HL-60 (cell line): ENCODE measurements at places on chromosomes 16 and 17.
A peak's percentile ranks its signal among the peaks of the same experiment; 100 is the strongest.

DNA sequence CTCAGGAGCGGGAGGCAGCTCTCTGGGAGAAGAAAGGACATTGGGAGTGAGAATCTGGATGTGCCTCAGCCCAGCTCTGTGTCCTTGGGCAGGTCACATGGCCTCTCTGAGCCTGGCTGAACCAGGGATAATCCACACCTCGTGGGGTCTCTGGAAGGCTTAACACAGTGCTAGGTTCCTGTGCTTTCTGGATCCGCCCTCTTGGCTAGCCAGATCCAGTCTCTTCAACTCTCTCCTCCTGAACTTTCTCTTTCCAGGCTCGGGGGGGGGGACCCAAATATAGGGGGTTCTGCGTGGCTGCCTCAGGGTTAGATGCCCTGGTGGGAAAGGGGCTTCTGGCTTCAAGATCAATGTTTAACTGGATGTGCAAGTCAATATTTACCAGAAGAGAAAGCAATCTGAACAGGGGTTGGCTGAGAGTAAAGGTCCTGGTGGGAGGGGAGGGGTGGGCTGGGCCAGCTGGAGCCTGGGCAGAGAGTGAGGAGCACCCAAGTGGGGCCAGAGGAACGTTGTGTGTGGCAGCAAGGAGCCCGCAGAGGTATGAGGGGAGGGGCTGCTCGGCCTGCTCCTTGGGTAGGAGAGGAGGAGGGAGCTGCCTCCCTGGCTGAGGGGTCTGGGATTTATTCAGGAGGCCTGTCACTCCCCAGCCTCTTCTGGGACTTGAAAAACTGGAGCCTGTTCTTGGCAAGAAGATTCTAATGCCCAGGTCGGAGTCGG lies at the start of gene SERPINF2:
Gene SERPINF2, plus strand, starts transcription at position 501 of the 717 bp plus-strand sequence. CDS start 2,125 bp downstream, outside the sequence.
- DNase-seq = no peak

DNA sequence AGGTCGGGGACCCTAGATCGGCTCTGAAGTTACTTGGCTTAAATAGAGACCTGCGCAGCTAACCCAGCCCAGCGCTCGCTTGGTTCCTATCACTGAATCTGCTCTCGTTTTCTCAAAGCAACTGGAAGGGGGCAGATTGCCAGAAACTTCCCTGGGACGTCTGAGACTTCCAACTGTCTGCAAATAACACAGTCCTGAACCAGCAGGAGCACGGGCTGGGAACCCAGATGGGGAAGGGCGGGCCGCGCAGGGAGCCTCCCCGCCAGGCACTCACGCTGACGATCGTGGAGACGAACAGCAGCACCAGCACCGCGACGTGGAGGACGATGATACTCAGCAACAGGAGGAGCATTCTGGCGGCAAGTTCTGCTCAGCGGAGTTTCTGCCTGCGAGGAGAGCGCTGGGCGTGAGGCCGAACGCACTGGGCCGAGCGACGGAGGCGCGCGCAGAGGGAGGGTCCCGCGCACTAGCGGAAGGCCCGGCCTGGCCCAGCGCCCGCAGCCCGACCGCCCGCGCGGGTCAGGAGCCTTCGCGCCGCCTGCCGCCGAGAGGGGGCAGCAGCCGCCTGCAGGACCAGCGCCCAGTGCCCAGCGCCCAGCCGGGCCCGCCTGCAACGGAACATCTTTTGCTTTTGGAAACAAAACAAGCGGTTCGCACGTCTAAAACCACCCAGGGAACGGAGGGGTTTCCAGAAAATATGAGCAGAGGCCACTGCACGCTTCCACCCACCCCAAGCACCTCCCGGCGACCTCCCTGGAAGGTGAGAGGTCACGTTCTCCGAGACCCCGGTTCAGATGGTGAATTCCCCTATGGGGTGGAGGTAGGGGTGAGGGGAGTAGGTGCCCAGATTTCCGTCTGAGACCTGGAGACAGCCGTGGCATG lies 4.5 kb downstream of the PMP22 start:
- DNase-seq = peak; percentile 28

DNA sequence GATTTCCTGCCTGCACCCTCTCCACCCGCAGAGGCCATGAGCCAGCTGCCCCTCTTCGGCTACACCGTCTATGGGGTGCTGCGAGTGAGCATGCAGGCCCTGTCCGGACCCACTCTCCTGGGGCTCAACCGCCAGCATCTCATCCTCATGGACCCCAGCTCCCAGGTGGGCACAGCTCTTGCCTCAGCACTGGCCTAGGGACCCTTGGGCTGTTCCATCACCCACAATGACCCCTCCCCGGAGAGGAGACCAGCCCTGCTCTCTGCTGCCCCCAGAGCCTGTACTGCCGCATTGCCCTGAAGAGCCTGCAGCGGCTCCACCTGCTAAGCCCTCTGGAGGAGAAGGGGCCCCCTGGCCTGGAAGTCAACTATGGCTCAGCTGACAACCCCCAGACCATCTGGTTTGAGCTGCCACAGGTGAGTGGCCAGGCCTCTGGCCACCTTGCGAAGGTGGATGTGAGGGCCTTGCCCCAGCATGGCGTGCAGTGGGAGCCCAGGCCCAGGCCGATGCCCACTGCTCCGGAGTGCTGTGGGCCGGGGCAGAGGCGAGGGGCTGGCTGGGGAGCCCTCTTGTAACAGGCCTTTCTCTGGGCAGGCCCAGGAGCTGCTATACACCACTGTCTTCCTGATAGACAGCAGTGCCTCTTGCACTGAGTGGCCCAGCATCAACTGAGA lies 7.3 kb upstream of the SMIM5 start:
- no peak for DNase-seq

DNA sequence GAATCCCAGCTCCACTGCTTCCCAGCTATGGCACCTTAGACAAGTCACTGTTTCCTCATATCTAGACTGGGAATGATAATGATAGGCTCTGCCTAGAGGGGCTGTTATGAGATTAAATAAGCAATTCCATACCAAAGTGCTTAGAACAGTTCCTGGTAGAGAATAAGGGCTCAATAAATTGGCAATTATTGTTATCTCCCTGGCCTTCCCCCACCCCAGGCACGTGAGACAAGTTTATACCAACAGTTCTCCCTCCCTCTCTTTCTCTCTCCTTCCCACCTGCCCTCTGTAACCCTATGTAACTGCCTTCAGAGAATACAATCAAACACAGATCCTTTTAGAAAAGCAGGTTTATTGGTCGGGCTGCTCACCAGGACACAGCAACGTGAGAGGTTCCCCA lies 13.9 kb upstream of the STAT3 start:
- no peak for DNase-seq

DNA sequence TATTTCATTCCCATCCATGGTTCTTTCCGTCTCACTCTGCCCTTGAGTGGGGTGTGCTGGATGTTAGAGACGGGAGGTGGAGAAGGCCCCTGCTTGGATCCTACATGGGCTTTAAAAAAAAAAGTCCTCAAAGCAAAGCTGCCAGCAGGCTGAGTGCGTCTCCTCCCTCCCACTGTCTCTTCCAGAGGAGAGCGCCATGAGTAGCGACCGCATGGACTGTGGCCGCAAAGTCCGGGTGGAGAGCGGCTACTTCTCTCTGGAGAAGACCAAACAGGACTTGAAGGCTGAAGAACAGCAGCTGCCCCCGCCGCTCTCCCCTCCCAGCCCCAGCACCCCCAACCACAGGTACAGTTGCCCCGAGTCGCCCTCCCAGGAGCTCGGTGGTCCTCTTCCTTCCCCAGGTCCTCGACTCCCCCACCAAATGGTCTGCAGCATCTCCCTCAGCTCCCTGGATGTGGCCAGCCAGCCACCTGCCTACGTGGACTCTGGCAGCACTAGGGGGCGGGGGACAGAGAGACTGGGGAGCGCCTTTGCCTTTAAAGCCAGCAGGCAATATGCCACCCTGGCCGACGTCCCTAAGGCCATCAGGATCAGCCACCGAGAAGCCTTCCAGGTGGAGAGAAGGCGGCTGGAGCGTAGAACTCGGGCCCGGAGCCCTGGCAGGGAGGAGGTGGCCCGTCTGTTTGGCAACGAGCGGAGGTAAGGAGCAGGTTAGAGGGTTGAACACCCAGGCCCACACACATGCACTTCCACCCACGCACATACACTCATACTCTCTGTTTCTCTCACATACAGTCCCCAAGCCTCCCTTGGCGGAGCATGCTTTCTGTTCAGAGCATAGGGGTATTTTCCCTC lies 68.2 kb downstream of the PLD6 start:
- DNase-seq = no peak

DNA sequence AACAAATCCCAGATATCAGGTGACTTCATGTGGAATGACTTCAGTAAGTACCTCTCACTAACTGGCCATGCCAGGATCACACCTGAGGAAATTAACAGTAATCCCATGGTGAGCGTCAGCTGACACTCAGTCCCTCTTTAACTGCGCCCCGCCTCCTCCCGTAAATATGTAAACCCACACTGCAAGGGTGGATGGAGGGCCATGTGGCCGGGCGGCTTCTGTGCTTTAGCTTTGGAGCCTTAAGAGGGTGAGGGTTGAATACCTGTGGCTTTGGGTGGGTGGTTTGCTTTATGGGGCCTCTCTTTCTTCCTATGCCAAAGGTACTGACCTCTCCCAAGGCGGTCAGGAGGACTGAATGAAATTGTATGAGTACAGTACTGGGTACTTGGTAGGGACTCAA lies 141.7 kb downstream of the MRM1 start:
- DNase-seq = no peak

GRCh38 chr16:57871456-57871855 lies 69.2 kb upstream of the KIFC3 start:
- DNase-seq = no peak

GRCh38 chr16:84141143-84141670 lies 3.8 kb downstream of the HSDL1 start:
- DNase-seq = no peak

DNA sequence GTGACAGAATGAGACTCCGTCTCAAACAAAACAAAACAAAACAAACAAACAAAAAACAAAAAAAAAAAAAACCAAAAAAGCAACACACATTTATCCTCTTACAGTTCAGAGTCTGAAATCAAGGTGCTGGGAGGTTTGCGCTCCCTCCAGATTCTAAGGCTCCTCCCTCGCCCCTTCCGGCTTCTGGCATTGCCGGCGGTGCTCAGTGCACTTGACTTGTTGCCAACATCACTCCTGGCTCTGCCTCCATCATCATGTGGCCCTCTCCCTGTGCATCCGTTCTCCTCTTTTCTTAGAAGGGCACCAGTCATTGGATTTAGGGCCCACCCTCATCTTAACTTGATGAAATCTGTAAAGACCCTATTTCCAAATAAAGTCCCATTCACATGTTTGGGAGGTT lies 73.8 kb downstream of the RBFOX3 start:
- DNase-seq = no peak

DNA sequence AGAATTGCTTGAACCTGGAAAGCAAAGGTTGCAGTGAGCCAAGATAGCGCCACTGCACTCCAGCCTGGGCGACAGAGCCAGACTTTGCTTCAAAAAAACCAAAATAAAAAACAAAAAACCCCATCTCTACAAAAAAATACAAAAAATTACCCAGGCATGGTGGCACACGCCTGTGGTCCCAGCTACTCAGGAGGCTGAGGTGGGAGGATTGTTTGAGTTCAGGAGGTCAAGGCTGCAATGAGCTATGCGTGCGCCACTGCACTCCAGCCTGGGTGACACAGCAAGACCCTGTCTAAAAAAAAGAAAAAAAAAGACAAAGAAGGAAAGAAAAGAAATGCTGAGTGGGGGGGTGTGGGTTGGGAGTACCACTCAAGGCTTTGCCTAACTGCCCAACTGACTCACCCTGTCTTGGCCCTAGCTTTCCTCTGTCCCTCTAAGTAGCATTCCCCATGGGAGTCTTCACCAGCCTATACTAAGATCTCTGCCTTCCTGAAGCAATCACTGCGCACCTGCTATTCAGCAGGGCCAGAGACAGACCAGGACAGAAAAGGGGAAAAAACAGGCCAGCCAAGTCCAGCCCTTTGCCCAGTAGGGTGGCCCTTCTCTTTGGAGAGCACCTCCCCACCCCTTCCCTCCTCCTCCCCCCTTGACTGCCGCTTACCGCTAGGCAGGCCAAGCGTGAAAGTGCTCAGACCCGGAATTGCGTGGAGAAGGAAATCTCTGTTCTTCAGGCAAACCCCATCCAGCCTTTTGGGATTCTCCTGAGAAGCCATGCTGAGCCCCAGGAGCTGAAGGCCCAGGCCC lies 45.8 kb downstream of the RTN4RL1 start:
- DNase-seq = no peak

DNA sequence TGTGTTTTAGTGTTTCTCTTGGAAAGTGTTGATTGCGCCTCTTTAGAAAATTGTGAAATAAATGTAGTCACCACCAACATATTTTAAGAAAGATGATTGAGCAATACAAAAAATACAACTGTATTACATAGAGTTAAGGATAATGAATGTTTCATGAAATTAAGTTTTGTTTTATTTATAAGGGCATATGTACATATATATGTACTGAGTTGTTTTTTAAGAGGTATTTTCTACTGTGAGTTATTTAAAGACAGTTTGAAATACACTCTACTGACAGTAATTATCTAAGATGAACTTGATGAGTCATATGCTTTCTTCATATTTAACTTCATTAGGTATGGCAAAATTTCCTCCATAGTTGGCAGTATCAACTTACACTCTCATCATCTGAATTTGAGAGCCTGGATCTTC lies 411.7 kb downstream of the HS3ST3B1 start:
- no peak for DNase-seq

GRCh38 chr17:44828919-44829522 lies 1.1 kb downstream of the GJC1 start:
- no peak for DNase-seq

- DNase-seq = peak; percentile 73
Measured at GRCh38 chr17:60600490-60601446, 775 bp downstream of the PPM1D start.

DNA sequence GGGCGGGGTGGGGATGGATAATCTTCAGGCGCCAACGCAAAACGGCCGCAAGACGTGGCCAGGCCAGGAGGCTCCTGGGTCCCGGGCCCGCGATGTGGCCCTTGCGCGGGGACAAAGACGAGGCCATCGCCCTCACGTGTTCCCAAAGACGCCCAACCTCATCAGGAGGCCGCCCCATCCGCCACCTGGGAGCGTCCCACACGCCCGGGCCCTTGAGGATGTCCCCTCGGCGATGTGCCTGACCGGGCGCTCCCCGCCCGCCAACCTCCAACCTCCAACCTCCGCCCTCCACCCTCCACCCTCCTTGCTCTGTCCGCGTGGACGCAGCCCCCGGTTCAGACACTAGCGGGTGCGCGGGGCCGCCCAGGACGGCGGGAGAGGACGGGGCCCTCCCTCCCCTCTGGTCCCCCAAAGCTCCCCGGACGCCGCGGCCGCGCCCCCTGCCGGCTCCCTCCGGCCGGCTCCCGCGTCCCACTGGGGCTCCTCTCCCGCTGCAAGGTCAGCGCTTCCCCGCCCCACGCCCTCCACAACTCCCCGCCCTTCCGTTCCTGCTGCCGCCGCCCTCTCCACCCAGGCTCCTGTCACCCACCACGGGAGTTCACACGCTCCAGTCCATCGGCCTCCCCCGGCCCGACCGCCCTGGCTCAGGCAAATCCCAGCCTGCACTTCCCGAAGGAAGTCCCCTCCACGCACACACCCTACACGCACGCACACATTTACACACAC lies 250.8 kb upstream of the RPL38 start:
- DNase-seq = no peak

DNA sequence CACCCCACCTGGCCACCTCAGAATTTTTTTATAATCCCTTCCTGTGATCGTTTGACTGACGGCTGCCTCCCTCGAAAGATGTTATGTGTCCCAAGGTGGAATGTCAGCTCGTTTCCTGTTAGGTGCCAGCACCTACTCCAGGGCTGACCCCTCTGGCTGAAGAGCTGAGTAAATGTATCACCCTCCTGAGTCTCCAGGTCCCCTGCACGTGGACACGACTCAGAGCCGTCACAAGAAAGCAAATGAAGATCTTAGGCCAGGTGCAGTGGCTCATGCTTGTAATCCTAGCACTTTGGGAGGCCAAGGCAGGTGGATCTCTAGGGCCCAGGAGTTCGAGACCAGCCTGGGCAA lies 273.2 kb downstream of the C16orf95 start:
- no peak for DNase-seq

- DNase-seq = no peak
Measured at GRCh38 chr17:9363440-9364350, 211.9 kb downstream of the STX8 start.
